ENCODE measurements at places on chromosomes 2 and 18.

DNA sequence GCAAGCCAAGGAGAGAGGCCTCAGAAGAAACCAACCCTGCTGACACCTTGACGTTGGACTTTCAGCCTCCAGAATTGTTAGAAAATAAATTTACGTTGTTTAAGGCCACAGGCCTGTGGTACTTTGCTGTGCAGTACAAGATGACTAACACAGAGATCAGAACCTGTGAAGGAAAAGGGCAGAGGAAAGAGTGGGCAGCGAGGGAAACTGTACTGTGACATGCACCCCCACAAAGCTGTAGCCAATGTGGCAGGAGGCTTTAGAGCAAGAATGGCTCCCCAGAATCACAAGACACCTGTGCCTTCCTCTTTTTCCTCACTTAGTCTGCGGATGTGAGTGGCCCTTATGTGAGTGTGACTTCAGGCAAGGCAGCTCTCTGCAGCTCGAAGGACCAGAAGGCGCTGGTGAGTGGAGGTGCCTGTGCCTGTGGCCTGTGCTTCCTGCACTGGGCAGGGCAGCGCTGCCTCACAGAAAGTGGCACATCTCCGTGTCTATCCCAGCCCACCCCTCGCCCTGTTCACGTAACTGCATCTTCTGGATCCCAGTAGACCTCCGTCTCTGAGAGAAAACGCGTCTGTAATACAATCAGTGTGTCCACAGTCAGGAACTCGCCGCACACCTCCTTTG is 89.5 kb downstream of the MRPS9 start:
- DNase-seq = no peak

GRCh38 chr2:209933499-209934483 is 68.6 kb upstream of the RPE start:
- peak; percentile 73 for DNase-seq

GRCh38 chr18:3262234-3263131 is 550 bp downstream of the MYL12B start:
- DNase-seq = no peak

GRCh38 chr2:146978577-146979555 is 866.0 kb upstream of the ACVR2A start:
- no peak for DNase-seq

DNA sequence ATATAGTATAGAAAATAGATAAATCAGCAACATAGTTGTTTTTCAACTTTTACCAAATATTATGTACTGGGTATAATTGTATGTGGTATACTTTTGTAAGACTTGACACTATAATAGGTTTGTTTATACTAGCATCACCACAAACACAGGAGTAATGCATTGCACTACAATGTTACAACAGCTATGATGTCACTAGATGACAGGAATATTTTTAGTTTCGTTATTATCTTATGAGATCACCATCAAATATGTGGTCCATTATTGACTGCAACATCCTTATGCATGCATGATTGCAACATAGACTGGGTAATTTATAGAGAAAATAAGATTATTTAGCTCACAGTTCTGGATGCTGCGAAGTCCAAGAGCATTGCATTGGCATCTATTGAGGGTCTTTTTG is 678.4 kb upstream of the ZNF804A start:
- no peak for DNase-seq

DNA sequence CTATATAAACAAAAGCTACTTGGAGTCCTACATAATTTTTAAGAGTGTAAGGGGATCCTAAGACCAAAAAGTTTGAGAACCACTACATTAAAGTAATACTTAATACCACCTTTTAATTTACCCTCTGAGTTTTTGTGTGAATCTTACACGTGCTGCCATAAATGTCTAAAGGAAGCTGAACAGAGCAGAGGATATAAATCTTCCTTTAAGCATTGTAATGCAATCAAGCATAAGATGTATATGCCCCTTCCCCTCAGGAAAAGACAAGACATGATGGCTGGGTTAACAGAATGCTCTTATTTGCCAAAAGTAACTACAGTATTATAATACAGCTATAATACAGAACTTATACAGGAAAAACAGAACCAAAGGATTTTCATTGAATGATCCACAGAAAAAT is 2.9 kb downstream of the ESCO1 start:
- DNase-seq = no peak

- peak; percentile 20 for DNase-seq
Measured at GRCh38 chr2:158841850-158842249, 46.7 kb downstream of the DAPL1 start.

DNA sequence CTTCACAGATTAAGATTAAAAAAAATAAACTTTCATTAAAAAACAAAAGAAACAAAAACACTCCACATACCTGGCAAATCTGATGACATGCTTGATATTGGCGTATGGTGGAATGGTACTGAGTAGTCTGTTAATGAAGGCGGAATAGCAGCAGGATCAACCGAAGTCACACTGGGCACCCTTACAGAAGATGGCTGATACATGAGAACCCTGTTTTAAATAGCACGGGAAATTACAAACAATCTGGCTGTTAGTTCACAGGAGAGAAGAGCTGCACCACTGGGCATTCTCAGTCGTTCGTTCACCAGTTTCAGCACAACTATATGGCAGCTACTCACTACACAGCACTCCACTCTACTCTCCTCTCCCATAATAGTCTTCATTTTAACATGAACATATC is 64.0 kb upstream of the ST8SIA5 start:
- peak; percentile 7 for DNase-seq

DNA sequence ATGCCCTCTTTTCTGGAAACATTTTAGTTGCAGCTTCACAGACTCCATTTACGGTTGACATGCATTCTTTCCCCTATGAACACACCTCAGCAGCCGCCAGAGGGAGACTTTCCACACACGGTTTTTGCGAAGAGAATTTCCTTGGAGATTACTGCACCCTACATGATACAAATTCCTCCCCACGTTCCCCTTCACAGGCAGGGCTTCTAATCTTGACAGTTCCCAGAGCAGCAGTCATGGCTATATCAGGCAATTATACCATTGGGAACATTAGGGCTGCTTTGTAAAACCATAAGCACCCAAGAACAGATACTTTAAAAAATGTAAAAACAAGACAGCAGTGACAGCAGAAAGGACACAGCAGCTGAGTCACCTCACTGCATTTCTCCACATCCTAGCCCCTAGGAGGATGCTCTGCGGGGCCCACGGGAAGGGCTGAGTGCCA is 253.8 kb downstream of the TGIF1 start:
- peak; percentile 47 for DNase-seq

GRCh38 chr2:207617011-207617671 is 8.1 kb downstream of the METTL21A start:
- DNase-seq = peak; percentile 43

- DNase-seq = peak; percentile 69
Measured at GRCh38 chr2:96408616-96409015, 73.0 kb downstream of the NCAPH start.

- peak; percentile 6 for DNase-seq
Measured at GRCh38 chr2:200655918-200656580, 70.2 kb downstream of the AOX1 start.

GRCh38 chr18:46437061-46437460 is 220.0 kb downstream of the LOXHD1 start:
- DNase-seq = no peak

DNA sequence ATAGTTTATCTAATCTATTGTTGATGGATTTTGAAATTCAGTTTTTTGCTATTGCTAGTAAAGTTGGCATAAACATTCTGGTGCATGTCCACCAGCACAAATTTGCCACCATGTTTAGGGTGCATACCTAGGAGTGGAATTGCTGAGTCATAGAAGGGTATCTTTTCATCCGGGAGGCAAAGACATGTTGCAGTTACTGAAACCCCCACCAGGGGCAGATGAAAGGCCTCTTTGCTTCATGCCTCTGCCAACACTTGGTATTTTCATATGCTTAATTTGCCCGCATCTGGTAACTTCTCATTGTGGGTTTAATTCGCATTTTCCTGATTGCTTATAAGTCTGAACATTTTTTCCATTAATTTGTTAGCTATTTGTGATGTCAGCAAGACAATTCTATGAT is 8.2 kb downstream of the DCC start:
- DNase-seq = no peak

DNA sequence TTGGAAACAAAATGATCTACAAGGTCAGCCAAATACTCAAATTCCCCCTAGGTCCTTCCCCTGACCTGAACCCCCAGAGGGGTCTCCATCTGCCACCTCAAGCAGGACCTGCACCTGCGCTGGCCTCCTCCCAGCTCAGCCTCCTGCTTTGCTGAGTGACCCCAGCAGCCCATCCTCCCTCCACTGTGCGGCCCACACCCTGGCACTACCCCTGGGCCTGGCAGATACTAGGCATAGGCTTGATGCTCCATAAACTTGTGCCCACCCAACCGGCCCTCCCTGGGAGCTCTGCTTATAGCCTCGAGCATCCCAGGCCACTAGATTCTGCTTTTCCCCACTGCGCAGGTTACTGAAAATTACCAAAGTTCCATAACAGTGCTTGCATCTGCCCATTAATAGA is 156.2 kb downstream of the HDAC4 start:
- no peak for DNase-seq

- no peak for DNase-seq
Measured at GRCh38 chr2:115057473-115057872, 615.0 kb downstream of the DPP10 start.

GRCh38 chr2:8586457-8587051 is 95.3 kb upstream of the ID2 start:
- peak; percentile 36 for DNase-seq

GRCh38 chr2:41489638-41490037 is 558.2 kb upstream of the PKDCC start:
- no peak for DNase-seq

GRCh38 chr2:24819442-24820174 is 26.4 kb downstream of the CENPO start:
- no peak for DNase-seq

- DNase-seq = no peak
Measured at GRCh38 chr18:28485918-28486317, 309.0 kb upstream of the CDH2 start.

GRCh38 chr2:134122610-134123009 is 131.3 kb upstream of the MGAT5 start:
- DNase-seq = no peak

DNA sequence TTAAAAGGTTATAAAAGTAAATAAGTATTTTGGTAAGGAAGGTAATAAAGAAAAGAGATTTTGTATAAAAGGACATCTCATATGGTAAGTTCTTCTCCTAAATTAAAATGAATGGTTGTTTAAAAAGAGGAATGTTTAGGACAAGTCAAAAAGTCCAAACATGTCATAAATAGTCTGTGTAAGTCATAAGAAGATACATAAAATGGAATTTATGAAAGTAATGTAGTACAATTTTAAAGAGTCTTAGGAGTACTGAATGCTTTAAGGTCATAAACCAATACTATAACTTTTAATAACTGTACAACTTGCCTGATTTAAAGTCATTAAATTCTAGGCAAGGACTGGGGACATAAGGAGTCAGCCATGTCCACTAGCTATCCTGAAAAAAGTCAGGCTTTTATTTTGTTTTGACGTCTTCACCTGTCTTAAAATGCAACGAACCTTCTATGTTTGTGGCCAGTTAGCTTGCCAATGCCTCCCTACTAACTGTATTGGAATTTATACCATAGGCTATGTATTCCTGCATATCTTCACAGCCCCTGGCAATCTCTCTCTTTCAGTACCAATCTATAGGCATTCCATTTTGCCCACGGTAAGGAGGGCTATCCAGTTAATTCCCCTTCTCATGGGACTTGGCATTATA is 312.3 kb upstream of the LRRTM4 start:
- no peak for DNase-seq

- DNase-seq = peak; percentile 60
Measured at GRCh38 chr2:62456721-62457539, 49.1 kb downstream of the TMEM17 start.

DNA sequence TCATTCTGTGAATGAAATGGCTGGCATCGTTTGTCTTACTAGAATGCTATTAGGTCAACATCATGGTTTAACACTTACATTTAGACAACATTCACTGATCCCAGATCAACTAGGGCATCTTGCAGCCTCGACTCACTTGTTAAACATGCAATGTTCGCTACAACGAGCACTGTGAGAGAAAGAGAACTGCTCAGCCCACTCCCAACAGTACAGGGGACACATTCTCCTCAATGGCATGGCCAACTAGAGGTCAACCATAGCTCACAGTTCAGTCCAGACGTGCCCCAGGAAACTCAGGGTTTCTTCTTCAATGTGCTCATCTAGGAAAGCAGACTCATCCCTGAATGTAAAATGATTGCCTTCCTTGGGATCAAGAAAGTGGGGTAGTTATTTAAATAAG is 5.9 kb downstream of the WIPF1 start:
- no peak for DNase-seq

DNA sequence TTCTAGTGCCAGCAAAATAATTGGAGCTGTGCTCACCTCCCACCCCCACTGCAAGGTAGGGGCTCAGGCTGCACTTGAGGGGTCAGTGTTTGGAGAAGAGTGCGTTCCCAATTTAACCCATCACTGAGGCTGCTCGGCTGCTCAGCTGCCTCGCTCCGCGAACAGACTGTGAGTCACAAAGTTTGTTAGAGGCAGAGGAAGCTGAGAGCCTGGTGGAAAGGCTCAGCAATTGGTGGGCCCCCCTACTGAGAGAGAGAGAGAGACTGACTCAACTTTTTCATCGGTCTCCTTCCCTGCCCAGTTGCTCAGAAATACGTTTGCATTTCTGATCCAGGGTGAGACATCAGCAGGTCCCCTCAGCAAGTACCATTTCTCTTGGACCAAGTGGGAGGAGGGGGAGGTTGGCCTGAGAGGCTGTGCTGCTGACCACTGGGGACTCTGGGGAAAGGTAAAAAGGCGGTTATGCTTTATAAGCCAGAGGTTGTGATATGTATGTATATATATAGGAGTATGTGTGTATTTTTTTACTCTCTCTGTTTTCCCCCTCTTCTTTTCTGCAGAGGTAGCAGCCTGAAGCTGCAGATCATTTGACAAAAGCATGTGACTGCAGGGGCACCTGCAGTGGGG is 1.5 kb downstream of the EFR3B start:
- no peak for DNase-seq

DNA sequence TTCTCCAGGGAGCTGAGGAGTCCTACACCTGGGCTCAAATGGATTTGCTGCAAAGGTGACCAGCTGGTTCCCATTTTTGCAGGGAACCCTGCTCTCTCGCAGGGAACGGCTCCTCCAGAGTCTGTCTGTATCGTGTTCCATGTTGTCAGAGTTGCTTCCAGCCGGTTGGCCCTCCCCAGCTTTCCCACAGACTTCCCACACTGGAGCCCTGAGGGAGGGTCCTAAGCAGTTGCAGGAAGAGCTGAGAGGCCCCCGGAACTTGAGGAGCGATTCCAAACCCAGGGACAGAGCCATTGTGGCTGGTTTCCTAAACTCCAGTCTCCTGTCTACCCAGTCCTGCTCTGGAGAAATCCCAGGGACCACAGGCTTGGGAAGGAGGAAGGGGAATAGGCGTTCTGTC is 121.7 kb upstream of the PPP1CB start:
- peak; percentile 62 for DNase-seq

GRCh38 chr2:125264453-125264852 is 1239.4 kb downstream of the CNTNAP5 start:
- DNase-seq = no peak

- no peak for DNase-seq
Measured at GRCh38 chr18:63378919-63379638, 12.1 kb upstream of the KDSR start.

DNA sequence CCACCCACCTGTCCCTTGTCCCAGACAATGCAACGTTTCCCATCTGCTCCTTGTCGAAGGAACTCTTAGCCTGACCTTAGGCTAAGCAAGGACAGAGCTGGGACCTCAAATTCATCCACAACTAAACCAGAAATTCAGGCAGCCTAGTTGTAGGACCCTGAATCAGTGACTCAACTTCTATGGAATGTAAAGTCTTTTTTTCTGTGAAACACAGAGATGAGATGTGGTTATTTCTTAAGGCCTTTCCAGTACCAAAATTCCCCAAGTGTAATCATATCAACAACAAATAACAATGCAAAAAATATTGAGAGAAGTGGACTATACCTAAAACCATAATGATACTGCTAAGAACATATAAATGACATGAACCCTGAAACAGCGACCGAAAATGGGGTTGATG is 46.7 kb downstream of the EN1 start:
- no peak for DNase-seq
